ENCODE measurements at places on chromosomes 7 and 10.

GRCh38 chr10:42988069-42988468, 88.8 kb upstream of the RET start:
- no peak for DNase-seq

DNA sequence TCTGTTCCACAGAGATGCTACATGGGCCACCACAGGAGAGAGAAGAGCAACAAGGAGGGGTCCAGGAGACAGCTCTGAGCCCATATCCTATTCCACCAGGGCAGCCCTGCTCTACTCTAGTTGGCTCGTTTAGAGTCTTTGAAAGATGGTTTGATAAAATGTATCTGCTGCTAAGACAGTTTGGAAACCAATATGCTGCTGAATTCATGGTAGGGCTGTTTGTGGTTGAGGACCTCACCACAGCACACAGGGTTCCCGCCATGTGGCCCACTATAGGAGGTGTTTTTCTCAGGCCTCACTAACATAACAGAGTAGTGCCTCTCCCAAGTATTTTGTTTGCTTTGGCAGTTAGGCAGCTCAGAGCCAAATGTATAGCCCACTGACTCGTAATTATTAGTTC, 35.8 kb upstream of the ZC3HAV1L start:
- no peak for DNase-seq

DNA sequence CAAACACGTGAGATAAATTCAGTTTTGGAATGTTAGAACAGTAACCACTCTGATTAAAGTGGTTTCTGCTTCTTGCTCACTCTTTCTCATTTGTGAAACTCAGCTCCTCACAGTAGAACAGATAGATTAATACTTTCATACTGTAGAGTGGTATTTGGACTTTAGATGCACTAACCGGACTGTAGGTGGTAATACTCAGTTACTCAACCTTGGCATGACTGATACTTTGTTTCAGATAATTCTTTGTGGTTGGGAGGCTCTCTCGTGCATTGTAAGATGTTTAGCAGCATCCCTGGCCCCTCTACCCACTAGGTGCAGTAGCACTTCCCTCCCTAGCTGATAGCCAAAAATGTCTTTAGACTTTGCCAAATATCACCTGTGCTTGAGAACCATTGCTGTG, 37.6 kb downstream of the MCU start:
- no peak for DNase-seq

DNA sequence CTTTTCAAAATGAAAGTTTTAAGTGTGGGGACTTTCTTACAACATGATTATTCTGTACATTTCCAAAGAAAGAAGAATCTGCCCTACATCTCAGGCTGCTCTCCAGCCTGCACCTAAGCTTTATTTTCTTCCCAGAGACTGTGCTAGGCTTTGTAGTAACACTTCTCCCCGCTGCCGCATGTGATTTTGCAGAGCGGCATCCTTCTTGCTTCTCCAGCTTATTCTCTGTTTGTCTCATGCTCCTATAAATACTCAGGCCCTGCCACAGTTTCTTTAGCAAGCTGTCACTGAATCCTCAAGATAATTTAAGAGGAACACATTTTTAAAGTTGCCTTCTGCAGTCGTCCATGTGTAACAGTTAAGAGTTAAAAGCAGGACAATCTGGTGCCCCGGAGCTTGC, 53.5 kb downstream of the INSYN2A start:
- no peak for DNase-seq

Measured in naive thymus-derived CD8-positive, alpha-beta T cell (primary cell).